ENCODE measurements at places on chromosomes 7 and 10. TPM values are rescaled to one million over a fixed set of nuclear protein-coding genes. Genes with fewer than 3 reads are reported as not detected.

CALCR gene
- total RNA-seq = not detected

HIP1 gene
- 20.9 TPM for total RNA-seq

FAM200A gene
- total RNA-seq = 6.9 TPM

MKX gene
- total RNA-seq = 11.6 TPM

PNLIPRP2 gene
- not detected for total RNA-seq

KEL gene
- total RNA-seq = not detected

TACC2 gene
- 3.5 TPM for total RNA-seq

H2BK1 gene
- not detected for total RNA-seq

ZP3 gene
- 0.55 TPM for total RNA-seq

MLLT10 gene
- total RNA-seq = 49.2 TPM

ICA1 gene
- total RNA-seq = 1.3 TPM

CHRM2 gene
- 2.2 TPM for total RNA-seq

PLAU gene
- total RNA-seq = 81.5 TPM

RPEL1 gene
- total RNA-seq = under 0.01 TPM

ABCB1 gene
- total RNA-seq = 0.50 TPM

TUBAL3 gene
- not detected for total RNA-seq

MAP3K8 gene
- 4.5 TPM for total RNA-seq

GSTO2 gene
- 1.7 TPM for total RNA-seq

GRID1 gene
- 0.33 TPM for total RNA-seq

NPSR1 gene
- not detected for total RNA-seq

GNG11 gene
- total RNA-seq = 63.4 TPM

TMEM176B gene
- total RNA-seq = not detected

SFTPD gene
- not detected for total RNA-seq

RHOBTB1 gene
- 16.4 TPM for total RNA-seq

FAM185A gene
- 11.6 TPM for total RNA-seq

CPA5 gene
- not detected for total RNA-seq

PTN gene
- total RNA-seq = 23.8 TPM

ABCA13 gene
- 1.1 TPM for total RNA-seq

PRLHR gene
- total RNA-seq = not detected

CYP2E1 gene
- total RNA-seq = 0.37 TPM

OPN1SW gene
- not detected for total RNA-seq

GHRHR gene
- total RNA-seq = not detected

MET gene
- 128 TPM for total RNA-seq

GALNT17 gene
- total RNA-seq = under 0.01 TPM

CADPS2 gene
- 21.6 TPM for total RNA-seq

CDC14C gene
- not detected for total RNA-seq

TCTN3 gene
- total RNA-seq = 27.9 TPM

TIMM23 gene
- total RNA-seq = 72.5 TPM

STEAP1 gene
- total RNA-seq = 32.6 TPM

PTPN12 gene
- total RNA-seq = 35.6 TPM

CHAT gene
- total RNA-seq = not detected

INMT gene
- 0.11 TPM for total RNA-seq

TUBB8 gene
- not detected for total RNA-seq

AGR2 gene
- total RNA-seq = under 0.01 TPM

PHKG1 gene
- 0.66 TPM for total RNA-seq

DNAJC12 gene
- 2.8 TPM for total RNA-seq

PIK3CG gene
- total RNA-seq = not detected

AGBL3 gene
- 1.00 TPM for total RNA-seq

TMEM196 gene
- total RNA-seq = not detected
